Hepatocyte (in vitro differentiated cells): ENCODE measurements at places on chromosomes 6 and 20.

DNA sequence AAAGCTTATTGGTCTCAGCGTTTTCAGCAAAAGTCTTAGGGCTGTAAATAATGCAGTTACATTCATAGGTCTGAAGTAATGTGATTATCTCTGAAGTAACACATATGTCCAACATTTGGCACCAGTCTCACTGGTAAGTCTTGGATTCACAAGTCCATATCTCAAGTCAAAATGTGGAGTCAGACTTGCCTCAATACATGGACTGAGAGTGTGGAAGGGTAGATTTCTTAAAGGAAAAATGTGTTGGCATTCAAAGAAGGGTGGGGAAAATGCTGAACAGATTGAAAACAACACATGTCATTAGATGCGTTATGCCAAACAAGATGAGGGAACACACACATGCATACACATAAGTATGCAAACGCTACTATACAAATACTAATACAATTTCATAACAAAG lies 989.0 kb upstream of the MANEA start:
- no peak overlapping the region for H3K27ac ChIP-seq
- H3K27me3 ChIP-seq, result no peaks in the 10 kb centered on the region
- no peak overlapping the region for H3K4me3 ChIP-seq
- no peaks in the 10 kb centered on the region for H3K4me1 ChIP-seq
- no peaks in the 10 kb centered on the region for H3K36me3 ChIP-seq

DNA sequence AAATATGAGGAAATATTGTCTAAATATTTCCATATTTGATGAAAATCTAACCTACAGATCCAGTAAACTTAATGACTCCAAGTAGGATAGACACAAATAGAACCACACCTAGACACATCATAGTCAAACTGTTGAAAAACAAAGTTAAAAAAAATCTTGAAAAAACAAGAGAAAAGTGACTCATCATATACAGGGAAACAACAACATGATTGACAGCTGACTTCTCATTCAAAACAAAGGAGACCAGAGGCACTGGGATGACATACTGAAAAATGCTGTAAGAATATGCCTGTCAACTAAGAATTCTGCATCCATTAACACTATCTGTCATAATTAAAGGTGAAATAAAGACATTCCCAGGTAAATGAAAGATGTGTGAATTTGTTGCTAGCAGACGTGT lies 38.8 kb downstream of the BMP2 start:
- H3K27ac ChIP-seq, result no peak overlapping the region
- no peaks in the 10 kb centered on the region for H3K27me3 ChIP-seq
- no peak overlapping the region for H3K4me3 ChIP-seq
- no peaks in the 10 kb centered on the region for H3K36me3 ChIP-seq

GRCh38 chr6:28000351-28001045 lies 43.5 kb downstream of the OR2B6 start:
- DNase-seq, result no peak
- no peak overlapping the region for H3K27ac ChIP-seq
- peaks cover 4% of the 10 kb centered on the region for H3K27me3 ChIP-seq

DNA sequence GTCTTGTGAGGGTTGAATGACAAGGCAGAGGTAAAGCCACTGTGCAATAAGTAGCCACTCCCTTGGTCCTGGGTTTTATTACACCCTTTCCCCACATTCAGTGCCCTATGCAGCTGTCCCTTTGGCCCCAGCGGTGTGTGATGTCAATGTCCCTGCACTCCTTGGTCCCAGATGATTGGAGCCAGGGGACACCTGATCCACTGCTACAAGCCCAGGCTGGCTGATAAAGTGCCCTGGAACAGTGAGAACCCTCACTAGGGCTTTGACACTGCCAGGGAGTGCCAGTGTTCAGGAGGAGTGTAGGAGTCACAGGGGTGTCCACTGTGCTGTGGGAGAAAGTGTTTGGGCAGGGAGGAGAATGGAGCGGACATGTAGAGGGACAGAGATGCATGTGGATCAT lies 30.4 kb downstream of the GABRR1 start:
- H3K4me1 ChIP-seq, result no peaks in the 10 kb centered on the region
- no peaks in the 10 kb centered on the region for H3K36me3 ChIP-seq
- H3K27me3 ChIP-seq, result no peaks in the 10 kb centered on the region
- peak; percentile 10 for DNase-seq

DNA sequence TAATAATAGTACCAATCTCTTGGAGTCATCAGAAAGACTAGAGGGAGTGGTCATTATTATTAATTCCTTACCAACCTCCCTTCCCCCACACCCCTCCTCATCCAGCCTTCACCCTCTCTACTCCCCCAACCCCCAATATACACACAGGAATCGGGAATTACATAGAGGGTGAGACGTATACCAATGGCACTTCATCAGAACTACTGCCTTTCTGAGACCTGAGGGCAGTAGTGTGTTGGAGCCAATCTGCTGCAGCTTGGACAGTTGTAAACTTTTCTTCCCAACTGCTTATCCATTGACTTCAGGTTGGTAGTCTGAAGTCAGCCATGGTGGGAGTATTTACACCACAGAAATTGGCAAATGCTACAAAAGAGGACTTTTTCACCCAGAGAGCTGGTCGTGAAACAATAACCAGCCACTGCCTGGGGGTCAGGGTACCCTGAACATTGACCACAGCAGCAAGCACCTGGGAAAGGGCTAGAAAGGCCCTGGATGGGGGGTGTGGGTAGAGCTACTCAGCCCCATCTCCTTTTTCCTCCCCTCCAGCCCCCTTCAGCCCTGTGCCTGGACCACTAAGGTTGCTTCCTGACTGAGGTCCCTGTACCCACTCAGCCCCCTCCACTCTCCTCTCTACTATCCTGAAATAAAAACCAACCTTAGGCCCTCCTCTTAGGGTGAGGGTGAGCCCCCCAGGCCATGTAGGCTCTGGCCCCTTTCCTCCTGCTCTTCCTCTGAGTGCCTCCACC lies 161.5 kb downstream of the MRPL14 start:
- no peaks in the 10 kb centered on the region for H3K36me3 ChIP-seq
- no peak overlapping the region for H3K27ac ChIP-seq
- no peaks in the 10 kb centered on the region for H3K4me1 ChIP-seq
- DNase-seq, result no peak
- no peaks in the 10 kb centered on the region for H3K27me3 ChIP-seq
- H3K4me3 ChIP-seq, result no peak overlapping the region
